ENCODE measurements at places on chromosomes 11 and 22.
A peak's percentile ranks its signal among the peaks of the same experiment; 100 is the strongest.

- peak; percentile 40 for DNase-seq
These were observed 7.6 kb downstream of the RPL3 start for GRCh38 chr22:39311592-39312400.

- no peak for DNase-seq
These were observed 100.6 kb downstream of the PHF21B start for GRCh38 chr22:44909241-44909640.

DNA sequence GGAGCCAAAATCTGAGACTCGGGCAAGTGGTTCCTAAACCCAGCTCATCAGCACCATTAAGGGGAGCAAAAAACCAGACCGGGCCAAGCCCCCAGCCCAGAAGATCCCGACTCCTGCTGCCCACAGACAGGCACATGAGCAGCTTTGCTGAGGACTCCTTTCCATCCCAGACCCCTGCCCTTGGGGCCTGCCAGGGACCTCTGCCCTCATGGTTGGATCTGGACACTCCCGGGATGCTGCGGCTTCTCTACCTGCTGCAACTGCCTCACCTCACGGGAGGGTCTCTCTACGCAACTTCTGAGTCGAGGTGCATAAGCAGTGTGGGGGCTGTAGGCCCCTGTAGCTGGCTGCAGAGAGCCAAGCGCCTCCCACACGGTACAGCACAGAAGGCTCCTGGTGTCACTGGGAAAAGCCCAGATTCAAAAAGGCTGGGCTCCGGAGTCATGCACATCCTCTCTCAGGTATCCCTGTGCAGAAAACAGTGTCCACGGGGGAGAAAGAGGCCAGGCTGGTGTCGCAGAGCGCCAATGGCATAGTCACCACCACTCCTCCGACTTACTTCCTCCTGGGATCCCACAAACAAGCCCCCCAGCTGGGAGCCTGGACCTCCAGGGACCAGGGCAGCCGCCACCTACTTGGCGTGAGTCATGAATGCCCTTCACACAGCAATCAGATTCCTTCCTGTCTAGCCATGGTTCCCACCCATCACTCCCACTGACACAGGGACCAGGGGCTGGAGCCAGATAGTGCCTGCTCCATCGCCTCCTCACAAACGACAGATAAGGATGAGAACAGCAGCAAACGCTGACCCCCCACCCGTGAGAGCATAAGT is 122.1 kb downstream of the BCR start:
- DNase-seq = peak; percentile 44

GRCh38 chr11:134580610-134580975 is 168.6 kb upstream of the B3GAT1 start:
- DNase-seq = no peak

DNA sequence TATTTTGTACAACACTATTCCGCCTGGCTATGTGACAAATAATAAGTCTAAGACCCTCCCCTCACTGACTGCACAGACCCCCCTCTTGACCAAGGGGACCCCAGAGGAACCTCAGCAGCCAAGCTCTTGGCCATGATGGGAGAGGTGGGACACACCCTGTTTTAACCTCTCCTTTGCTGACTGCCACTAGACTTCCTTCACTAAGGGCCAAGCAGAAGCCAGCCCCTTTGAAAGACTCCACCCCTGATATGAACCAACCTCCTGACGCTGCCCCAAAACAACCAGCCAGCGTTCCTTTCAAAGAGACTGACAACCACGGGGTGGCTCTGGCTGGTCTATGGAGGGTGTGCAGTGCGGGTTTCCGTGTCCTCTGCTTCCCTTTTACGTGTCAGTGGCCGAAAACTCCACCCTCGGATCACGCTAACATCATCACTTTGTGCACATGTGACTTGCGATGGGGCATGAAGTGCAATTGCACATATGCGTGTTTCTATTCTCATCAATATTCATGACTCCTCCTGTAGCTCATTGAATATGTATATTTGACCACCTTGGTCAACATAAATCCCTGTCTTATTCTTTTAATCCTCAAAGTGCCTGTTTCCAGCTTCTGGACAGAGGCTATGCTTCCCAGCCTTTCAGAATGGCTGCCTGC is 643.9 kb downstream of the TBC1D22A start:
- no peak for DNase-seq

- no peak for DNase-seq
These were observed 9.9 kb downstream of the GTF2H1 start for GRCh38 chr11:18332302-18332701.

DNA sequence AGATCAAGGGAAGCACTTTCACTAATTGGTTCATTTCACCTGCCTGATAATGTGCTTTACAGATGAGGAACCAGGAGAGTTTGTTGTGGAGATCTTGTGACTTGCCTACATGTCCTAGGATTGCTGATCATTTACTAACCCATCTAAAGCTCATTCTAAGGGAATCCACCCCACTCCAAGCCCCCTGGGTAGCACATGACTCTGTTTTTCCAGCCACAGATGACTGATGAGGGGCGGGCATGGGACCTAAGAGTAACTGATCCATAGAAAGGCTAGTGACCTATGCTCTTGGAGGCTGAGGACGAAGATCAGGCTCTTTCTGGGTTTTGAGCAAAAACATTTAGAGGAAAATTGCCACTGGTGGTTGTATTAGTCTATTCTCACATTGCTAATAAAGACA is 378.1 kb downstream of the CADM1 start:
- no peak for DNase-seq

- DNase-seq = no peak
These were observed 5.4 kb upstream of the HDHD5 start for GRCh38 chr22:17164392-17165024.

DNA sequence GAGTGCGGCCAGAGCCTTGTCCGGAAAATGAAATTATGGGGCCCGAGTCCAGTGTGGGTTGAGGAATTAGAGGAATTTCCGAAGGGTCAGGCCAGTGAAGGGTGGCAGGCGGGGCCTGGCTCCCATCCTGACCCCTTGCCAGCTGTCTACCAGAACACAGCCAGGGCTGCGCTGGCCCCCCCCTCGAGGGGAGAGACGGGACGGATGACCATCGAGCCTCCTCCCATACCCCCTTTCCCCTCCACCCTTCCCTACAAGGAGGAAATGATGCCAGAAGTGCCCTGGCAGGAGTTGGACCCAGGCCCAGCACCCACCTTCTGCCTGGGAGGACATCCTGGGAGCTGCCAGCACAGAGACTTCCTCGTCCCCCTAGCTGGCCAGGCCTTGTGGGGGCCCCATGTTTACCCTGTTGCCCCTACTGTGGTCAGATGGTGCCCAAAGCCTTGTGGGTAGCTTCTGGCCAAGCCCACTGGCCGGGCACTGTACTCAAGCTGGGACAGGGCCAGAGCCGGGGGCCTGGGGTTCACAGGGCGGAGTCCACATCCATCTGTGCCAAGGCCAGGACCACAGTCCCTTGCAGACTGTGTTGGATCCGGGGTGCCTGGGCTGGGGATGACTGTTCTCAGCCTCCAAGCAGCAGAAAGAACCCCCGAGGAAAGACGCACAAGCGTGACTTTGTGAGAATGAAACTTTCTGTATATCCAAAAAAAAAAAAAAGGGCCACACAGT is 20.8 kb downstream of the ARVCF start:
- DNase-seq = no peak

- DNase-seq = peak; percentile 90
These were observed at the start of gene MS4A6A for GRCh38 chr11:60182541-60183330. Gene MS4A6A, minus strand, starts transcription at chr11:60183083. Its CDS starts 1,356 bp downstream, at chr11:60181727.

DNA sequence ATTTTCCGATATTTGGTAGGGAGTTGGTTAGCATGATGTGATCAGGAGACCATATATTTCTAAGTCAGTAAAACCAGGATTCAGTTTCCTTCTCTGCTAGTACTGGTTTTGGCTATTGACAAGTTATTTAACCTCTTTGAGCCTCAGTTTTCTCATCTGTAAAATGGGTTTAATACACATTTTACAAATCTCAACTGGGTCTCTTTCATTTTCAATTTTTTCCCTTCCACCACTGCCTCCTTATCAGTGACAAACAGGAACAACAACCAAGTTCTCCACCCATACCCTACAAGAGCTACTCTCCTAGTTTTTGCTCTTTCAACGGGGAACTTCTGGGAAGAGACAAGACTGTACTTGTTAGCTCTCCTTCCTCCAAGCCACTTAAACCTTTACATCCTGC is 6.2 kb upstream of the APLP2 start:
- DNase-seq = no peak

DNA sequence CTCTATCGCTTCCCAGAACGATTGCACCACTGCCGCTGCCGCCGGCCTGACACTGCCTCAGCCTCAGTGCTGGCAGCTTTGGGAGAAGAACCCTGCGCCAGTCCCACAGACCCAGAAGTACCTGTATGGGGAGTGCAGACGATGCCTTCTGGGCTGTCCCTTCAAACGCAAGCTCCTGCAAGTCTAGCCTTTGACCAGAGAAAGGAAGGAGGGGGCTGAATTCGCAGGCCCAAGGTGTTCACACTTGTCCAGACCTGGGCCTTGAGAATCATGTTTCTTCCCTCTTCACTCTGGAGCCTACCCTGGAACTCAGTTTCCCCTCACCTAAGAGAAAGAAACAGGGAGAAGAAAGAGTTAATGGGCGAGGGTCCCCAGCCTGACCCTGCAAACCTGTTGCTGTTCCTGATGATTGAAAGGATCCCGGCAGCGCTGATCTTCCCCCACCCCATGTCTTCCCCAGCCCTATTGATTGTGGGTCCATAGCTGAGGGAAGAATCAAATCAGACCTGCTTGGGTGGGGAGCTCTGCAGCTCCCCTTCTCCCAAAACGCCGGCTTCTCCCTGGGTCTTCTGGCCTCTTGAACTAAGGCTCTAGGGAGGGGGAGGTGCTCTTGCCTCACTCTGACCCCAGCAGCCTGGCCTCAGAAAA is 786 bp upstream of the MCAM start:
- no peak for DNase-seq

DNA sequence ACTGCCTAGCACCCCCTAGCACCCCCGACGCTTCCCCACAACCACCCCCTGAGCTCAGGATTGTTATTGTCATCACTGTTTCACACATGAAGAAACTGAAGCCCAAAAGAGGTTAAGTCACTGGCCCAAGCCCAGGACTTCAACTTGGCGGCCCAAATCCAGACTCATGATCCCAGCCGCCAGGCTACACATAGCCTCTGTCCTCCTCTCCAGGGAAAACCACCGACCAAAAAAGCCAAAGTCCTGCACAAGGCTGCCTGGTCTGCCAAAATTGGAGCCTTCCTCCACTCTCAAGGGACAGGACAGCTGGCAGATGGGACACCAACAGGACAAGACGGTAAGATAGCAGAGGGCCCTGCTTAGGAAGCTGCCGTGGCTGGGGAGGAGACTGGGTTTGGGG is 10.8 kb downstream of the L3MBTL2 start:
- DNase-seq = no peak

GRCh38 chr11:39917256-39917655 is 1542.2 kb downstream of the LRRC4C start:
- no peak for DNase-seq

- no peak for DNase-seq
These were observed 357.8 kb upstream of the LARGE1 start for GRCh38 chr22:34278121-34278520.

DNA sequence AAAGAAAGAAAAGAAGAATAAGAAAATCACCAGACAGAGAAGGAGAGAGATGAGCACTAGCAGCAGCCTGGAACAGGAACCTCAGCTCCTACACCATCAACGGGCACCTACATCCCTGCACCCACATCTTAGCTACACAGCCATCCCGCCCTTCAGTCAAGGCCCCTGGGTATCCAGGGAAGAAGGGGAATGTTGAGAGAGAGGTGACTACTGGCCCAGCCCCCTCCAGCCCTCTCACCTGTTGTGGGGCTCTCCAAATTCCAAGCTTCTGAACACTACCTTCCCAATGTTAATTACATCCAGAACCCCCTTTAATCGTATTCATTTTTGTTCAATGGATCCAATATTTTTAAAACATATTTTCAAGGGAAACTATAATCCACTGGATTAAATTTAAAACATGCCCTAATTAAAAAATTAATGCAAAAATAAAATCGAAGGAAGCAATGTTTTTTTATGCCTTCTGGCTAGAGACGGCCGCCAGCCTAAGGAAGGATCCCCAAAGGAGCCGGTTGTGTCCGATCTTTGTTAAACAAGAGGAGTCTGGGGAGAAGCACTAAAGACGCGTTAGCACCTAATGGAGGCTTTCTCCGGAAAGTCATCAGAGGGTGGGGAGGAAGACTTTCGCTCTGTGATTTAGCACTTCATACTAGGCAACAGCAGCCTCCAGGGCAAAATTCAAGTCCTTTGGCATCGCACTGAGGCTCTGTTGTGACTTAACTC is 9.5 kb downstream of the TPST2 start:
- no peak for DNase-seq

- DNase-seq = peak; percentile 83
These were observed 5.5 kb upstream of the NFAM1 start for GRCh38 chr22:42437488-42438292.

- DNase-seq = no peak
These were observed 14.4 kb downstream of the DNAJB13 start for GRCh38 chr11:73965076-73965763.

GRCh38 chr11:113926273-113927197 is 21.9 kb downstream of the HTR3B start:
- DNase-seq = no peak

- no peak for DNase-seq
These were observed 76.0 kb downstream of the FDX1 start for GRCh38 chr11:110505528-110506284.

DNA sequence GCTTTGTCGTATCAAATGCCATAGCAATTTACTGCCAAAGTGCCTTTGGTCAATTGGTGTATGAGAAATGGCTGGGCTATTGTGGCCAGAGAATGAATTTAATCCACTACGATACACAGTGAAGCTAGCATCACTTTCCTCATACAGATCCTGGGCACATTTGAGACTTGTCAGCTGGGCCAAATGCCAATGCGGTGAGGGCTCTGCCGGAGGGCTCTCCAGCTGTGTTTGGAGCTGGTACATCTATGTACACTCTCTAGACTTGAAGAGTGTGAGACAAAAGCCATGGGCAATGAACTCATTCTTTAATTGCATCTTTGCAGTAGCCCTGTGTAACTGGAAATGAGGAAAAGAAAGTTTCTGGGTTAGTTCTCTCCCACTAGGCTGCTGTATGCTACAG is 1052.9 kb downstream of the NTM start:
- no peak for DNase-seq

- DNase-seq = no peak
These were observed 87.7 kb downstream of the TRIM44 start for GRCh38 chr11:35750315-35750714.

GRCh38 chr11:134386945-134387344 is 25.1 kb downstream of the B3GAT1 start:
- peak; percentile 40 for DNase-seq

DNA sequence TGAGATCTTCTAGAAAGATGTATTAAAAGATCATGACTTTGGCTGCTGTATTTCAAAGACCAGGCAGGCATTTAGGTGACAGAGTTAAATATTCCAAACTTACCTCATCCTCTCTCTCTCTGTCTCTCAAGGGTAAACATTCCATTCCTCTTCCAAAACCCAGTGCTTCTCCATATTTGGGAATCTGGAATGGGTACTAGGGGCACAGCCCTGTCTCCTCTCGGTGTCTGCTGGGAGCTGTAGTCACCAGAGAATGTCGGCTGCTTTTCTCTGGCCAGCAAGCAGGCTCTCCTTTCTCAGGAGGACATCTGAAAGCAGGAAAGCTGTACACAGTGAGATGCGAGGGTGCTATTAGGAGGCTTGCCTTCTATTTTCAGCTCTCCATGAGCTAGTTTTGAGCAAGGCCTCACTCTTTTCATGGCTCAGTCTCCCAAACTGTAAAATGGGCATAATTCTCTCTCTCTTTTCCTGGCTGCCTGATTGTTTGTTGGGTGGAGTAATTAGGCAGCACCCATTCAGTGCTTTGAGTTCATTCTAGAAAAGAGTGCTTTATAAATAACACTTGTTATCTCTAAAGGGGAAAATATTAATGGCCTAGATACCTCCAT is 9.3 kb upstream of the PEX26 start:
- DNase-seq = no peak

GRCh38 chr11:76765863-76766350 is 17.2 kb upstream of the TSKU start:
- DNase-seq = no peak

- DNase-seq = no peak
These were observed 32.6 kb upstream of the PRDM11 start for GRCh38 chr11:45113807-45114206.
